ENCODE measurements at places on chromosomes 2 and 18.

DNA sequence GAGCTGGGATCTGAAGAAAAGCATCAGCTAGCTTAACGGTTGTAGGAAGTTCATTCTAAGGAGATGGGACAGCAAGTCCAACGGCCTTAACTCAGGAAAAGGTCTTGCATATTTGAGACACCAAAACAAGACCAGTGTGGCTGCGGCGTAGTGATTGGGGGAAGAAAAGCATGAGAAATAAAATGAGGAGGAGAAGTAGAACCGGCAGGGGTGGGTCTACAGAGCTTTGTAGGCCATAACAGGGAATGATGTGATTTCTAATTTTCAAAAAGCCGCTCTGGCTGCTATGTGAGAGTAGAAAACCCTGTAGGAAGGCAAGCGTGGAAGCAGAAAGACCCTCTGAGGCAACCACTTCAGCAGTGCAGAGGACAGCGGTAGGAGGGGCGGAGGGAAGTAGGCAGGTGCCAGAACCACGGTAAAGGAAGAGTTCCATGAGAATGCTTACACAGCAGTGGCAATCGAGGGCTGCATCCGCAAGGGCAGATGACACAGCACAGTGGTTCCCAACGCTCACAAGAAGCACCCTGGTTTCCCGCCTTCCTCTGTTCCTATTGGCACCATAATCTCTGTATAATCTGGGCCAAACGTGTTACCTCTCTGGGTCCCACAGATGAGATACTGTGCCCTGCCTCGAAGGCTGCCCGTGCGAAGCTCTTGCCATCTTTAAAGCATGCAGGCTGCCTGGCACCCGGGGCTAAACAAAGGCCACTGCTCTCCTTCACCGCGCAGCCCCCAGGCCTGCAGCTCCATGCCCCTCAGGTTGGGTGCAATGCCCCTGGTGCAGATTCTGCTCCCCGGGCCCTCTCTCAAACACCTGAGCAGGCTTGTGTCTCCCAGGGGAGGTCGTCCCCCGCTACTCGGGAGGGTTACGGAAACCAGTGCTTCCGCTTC lies 795 bp downstream of the ANKRD39 start:
- DNase-seq: no peak

DNA sequence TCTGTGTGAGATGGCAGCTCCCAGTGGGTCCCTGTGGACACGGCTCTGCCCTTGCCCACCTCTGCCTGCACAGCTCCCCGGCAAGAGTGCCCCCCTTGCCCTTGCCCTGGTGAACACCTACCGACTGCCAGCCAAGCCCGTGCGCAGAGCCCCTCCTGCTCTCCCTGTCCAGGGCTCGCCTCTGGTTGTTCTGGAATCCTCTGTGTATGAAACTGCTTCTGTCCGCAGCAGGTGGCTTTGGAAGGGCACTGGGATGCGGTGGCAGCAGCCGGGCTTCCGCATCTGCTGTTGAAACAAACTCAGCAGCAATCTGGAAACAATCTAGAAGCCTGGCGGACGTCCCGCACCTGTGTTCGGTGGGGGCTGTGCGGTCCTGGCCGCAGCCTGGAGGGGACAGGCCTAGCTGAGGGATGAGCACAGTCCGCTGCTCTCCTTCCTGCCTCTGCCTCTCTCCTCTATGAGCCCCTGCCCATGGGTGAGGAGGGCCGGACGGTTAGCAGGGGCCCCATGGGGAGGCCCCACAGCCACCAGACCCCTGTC lies 34.0 kb upstream of the KLF11 start:
- no peak for DNase-seq

DNA sequence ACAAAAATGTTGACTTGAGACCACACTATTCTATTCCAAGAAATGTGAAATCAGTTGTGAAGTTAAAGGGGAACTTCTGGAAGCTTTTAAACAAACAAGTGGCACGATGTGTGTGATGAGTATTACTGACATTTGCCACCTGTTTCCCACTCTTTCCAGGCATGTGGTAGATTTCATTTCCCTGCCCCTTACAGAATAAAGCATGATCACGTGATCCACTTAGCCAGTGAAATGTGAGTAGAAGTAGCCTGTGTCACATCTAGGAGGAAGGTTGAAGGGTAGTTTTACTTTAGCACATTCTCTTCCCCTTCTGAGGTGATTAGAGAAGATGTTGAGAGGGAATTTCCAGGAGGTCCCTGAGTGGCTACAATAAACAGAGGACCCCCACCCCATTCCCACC lies 3.8 kb downstream of the COL4A4 start:
- DNase-seq: no peak

DNA sequence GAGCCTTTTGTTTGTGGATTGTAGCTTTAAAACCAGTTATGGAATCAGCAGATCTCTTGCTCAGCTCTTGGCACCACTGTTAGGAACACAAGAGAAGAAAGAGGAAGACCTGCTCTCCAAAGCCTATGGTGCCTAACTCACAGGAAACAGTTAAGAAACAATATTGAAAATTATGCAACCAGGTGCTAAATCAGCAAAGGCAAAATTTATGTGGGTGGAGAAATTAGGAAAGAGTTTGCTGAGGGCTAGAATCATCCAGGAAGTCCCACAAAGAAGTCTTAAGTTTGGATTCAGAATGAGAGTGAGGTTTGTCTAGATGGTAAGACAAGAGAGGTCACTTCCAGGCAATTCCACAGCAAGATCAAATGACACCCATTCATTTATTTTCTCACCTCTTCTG lies 49.4 kb downstream of the AOX1 start:
- no peak for DNase-seq

- DNase-seq: no peak
Measured at GRCh38 chr2:188944442-188944841, 29.7 kb upstream of the COL3A1 start.

DNA sequence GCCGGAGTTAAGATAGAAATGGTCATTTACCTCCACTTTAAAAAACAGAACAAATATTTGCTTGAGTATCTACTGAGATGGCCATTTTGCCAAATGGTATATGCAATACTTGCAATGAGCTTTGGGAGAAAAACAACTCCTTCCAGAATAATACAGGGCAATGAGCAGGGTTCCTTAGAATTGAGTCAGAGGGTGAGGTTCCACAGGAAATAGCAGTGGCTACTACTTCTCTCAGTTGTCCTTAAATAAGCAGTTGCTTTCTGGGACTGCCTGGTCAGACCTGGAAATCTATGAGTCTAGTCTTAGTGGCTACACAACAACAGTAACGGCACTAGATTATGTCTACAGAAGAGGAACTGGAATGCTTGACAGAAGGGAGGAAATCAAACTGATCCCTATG lies 80.9 kb upstream of the CCDC85A start:
- DNase-seq: no peak

- DNase-seq: no peak
Measured at GRCh38 chr2:13539296-13539695, 822.6 kb downstream of the TRIB2 start.

GRCh38 chr2:85329181-85329651 lies 1.4 kb upstream of the TGOLN2 start:
- DNase-seq: no peak

GRCh38 chr18:27789406-27789805 lies 387.5 kb downstream of the CDH2 start:
- no peak for DNase-seq

- no peak for DNase-seq
Measured at GRCh38 chr2:166410828-166411472, 35.2 kb upstream of the SCN9A start.

- no peak for DNase-seq
Measured at GRCh38 chr2:25219621-25220020, 51.2 kb upstream of the POMC start.

GRCh38 chr2:71800851-71801250 lies 346.8 kb downstream of the CYP26B1 start:
- DNase-seq: no peak

- no peak for DNase-seq
Measured at GRCh38 chr2:180191432-180192124, 184.5 kb upstream of the CWC22 start.

- DNase-seq: no peak
Measured at GRCh38 chr2:8633735-8634313, 48.0 kb upstream of the ID2 start.

GRCh38 chr2:154697418-154698252 lies 860 bp upstream of the KCNJ3 start:
- DNase-seq: peak; percentile 12

DNA sequence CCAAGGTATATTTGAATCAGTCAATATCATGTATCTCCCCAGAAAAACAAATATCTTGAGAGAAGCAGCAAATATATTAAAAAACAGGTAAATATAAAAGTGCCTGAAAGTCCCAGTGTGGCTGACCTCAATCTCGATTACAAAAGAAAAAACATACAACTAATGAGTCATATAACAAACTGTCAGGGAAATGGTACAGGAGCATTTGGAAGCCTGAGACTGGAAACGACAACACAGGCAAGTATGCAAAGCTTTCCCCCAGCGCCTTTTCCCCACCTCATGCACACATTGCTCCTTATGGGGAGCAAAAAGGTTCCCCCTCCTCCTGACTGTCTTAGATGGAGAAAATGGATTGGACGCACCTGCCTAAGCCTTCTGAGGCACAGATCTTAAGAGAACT lies 230.7 kb downstream of the TMX3 start:
- DNase-seq: no peak

GRCh38 chr2:28997237-28997846 lies 16.2 kb downstream of the TOGARAM2 start:
- DNase-seq: no peak

DNA sequence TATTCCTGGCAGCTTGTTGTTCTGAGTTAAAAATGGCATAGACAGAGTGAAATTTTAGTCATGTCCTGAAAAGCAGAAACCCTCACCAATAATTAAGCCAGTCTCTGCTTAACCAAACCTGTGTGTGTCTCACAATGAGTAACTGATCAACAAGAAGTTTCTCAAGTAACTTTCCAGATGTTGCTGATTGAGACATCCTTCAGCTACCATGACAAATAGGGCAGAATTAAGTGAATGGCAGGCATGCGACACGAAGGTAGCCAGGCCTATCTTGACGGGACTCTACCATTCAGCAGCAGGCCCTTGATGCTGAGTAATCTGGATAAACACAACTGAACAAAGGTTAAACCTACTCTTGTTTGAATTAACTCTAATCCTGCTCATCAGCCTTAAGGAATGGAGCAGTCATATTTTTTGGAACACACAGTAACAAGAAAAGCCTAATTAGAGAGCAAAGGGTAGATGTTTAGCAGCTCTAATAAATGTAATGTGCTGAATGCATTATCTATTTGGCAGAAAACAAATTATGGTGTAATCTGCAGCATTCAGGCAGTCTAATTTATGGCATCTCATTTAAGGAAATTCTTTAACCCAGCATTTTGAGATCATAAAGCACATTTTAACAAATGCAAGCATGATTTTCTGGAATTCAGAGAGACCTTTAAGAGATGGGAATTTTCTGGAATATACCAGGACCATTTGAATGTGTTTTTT lies 159.5 kb upstream of the EPHA4 start:
- DNase-seq: no peak

DNA sequence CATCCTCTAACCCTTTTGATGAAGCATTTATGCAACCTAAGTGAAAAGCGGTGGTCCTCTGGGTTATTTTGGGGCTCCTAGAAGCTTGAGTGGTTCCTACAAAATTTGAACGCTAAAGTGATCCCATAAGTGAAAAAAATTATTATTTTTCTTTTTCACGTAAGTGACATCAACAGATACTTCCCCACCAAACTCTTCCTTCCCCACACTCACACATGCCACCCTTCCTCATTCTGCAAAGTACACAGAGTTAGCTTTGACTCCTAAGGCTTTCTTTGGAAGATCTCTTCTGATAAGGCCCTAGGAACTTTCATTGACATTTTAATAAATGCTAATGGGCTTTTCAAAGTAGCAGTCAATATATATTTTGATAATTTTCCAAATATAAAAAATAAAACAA lies 109.7 kb downstream of the DOCK10 start:
- no peak for DNase-seq

- no peak for DNase-seq
Measured at GRCh38 chr18:63192885-63193349, 126.7 kb downstream of the BCL2 start.

GRCh38 chr2:188122985-188123384 lies 168.7 kb upstream of the GULP1 start:
- no peak for DNase-seq

DNA sequence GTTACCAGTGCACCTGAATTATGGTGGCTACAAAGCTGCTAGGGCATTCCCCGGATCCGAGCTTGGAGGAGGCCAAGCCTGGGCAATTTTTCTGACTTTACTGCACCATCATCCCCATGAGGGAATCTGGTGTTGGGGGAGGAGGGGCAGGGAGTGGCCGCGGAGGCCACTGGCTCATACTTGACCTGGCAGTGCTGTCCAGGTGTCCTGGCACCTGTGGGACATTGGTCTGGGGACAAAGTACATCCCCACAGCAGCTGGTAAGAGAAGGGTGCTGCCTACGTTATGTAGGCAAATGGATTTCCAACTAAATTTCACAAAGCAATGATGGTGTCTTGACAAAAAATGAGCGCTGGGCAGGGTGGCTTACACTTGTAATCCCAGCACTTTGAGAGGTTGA lies 48.3 kb downstream of the KLHL29 start:
- no peak for DNase-seq

GRCh38 chr2:176177580-176178037 lies 10.9 kb upstream of the HOXD1 start:
- no peak for DNase-seq

GRCh38 chr2:17149945-17150344 lies 368.3 kb downstream of the RAD51AP2 start:
- DNase-seq: no peak

- DNase-seq: no peak
Measured at GRCh38 chr2:60998628-60999545, 18.6 kb upstream of the PEX13 start.

DNA sequence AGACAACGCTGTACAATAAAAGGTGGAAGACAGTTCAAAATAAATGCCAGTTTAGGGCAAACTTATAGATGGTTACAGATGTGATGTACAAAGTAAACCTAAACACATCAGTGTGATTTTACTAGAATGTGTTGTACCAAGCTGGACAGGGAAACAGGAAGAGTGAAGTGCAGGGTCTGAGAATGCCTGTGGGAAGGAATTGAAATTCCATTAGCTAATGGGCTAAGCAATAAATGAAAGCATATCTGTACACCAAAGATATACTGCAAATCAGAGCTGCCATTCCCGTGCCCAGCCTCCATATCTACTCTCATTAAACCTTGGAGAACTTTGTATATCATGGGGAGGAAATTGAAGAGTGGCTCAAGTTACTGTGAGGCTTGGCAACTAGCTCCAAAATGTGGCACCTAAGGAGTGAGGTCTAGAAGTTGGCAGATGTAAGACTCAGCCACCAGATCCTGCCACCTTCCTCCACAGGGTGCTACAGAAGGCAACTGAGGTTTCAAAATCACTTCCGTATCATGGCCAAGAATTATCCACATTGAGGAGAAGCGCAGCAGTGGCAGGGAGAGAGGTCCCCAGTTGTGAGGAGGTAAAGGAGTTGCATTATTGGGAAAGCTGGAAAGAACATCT lies 277.8 kb downstream of the TCF4 start:
- DNase-seq: no peak

Data from BE2C (cell line).